ENCODE measurements at places on chromosomes 4 and X.

- no peak for DNase-seq
Observed at GRCh38 chr4:129246910-129247461, 151.0 kb downstream of the C4orf33 start.

- no peak for DNase-seq
Observed at GRCh38 chrX:103635436-103635835, 6.7 kb downstream of the TCEAL1 start.

GRCh38 chrX:132470831-132471230, 18.0 kb downstream of the MBNL3 start:
- no peak for DNase-seq

DNA sequence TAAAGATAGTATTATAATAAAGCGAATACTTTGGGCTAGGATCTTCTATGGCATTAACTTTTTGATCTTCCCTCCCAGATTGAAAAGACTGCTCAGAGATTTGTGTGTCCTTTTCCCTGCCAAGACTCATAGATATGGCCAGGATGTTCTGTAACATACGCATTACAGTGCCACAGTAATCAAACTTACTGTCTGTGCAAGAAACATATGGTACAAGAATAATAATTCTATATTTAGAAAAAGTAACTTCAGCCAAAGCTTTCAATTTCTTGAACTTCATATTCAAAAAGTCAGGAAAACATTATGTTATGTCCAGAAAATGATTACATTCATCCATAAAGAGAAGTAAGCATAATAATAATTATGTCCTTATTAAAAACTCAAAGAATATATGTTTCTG, 100.9 kb upstream of the GUCY1A1 start:
- DNase-seq: no peak

DNA sequence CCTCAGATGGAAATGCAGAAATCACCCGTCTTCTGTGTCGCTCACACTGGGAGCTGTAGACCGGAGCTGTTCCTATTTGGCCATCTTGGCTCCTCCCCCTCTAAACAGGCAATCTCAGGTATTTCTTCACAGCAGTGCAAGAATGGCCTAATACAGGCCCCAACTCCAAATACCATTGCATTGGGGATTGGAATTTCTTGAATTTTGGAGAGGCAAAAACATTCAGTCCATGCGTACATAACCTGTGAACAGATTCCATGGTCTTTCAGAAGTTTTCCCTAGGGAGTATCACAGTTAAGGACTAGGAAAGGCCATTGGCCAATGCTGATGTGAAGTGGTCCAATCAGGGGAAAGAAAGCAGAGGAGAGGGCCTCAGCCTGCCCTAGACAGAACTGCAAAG, 128.2 kb upstream of the NOCT start:
- DNase-seq: no peak

DNA sequence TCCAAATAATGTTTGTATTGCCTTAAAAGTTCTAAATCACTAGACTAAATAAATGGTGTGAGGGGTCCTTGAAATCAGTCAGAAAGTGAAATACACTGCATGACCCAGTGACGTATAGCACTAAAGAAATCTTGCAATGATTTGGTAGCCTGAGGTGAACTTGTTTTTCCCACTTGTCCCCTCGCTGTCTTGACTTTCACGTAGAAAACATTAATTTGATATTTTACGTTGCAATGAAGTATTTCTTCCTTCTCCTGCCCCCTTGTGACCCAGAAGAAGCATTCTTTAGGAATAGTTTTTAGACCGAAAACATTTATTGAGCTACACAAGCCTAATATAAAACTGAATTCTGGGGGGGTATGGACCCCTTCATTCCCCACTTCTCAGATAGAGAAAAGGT, 3.7 kb downstream of the KLB start:
- DNase-seq: no peak

- no peak for DNase-seq
Observed at GRCh38 chr4:76381986-76382385, 39.0 kb downstream of the CCDC158 start.

DNA sequence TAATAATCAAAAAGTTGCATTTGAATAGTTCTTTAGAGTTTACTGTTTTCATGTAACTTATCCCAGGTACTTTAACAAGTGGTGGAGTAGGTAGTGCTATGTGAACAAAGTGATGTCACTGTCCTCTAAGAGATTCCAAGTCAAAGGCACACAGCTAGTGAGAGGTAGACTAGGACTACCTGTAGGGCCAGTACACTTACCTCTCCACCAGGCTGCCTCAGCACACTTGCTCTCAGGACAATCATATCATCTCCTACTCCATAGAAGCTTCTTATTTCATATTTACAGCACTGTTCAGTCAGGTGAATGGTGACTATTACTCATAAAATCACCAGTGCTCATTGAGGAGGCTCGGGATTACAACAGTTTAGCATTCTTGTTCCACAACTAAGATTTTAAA, 173.0 kb upstream of the EMCN start:
- DNase-seq: no peak

GRCh38 chr4:78768452-78769180, 7.5 kb upstream of the BMP2K start:
- peak; percentile 51 for DNase-seq

- no peak for DNase-seq
Observed at GRCh38 chr4:181478656-181479055, 764.5 kb upstream of the TENM3 start.

GRCh38 chrX:24494647-24495075, 29.6 kb downstream of the PDK3 start:
- peak; percentile 61 for DNase-seq

GRCh38 chr4:120720354-120720934, 202.1 kb downstream of the PRDM5 start:
- no peak for DNase-seq

- DNase-seq: no peak
Observed at GRCh38 chr4:129327637-129328036, 231.7 kb downstream of the C4orf33 start.

Measured in islet precursor cell (in vitro differentiated cells).